ENCODE measurements at places on chromosomes 11 and 22.

GRCh38 chr11:123740787-123741158, 687 bp downstream of the ZNF202 start:
- no peak for DNase-seq

DNA sequence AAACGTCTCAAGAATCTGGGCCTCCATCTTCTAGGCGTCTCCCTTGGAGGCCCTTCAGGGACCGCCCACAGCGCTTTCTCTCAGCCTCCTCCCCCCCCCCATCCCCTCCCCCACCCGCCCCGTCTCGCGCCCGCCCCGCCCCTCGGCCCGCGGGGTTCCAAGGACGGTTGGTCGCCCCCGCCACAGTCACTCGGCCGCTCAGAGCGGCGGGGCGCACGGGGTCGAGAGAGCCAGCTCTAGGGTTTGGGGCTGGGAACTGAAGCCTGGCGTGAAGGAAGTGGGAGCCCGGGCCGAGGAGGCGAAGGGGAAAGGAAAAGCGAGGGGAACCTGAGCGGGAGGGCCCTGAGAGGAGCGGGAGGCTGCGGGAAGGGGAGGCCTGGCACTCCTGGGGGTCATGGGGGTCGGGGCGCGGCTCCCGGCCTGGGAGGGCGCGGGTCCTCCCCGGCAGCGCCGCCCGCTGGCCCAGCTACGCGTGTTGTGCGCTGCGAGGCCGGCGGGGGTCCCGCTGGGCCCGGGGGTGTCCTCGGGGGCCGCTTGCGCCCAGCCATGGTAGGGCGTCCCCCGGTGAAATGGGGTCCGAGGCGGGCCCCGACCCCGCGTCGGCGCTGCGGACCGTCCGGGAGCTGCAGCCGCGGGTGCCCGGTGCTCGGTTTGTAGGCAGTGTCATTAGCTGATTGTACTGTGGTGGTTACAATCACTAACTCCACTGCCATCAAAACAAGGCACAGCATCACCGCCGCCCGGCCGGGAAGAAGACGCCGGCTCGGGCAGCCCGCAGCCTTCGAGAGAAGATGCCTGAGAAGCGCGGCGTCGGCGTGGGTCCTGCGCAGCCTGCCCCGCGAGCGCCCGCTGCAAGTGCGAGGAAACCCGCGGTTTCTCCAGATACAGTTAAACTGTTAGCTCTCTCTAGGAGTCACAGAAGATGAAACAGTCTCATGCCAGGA, at the start of gene BTG4:
Gene BTG4, minus strand, starts transcription at position 91 of the 944 bp plus-strand sequence. CDS start 13,610 bp downstream, outside the sequence.
- DNase-seq, result peak; percentile 71

- DNase-seq, result no peak
Measured at GRCh38 chr22:32528316-32528715, 53.7 kb downstream of the FBXO7 start.

- DNase-seq, result peak; percentile 82
Measured at GRCh38 chr22:20606041-20606783, 98.8 kb downstream of the MED15 start.

DNA sequence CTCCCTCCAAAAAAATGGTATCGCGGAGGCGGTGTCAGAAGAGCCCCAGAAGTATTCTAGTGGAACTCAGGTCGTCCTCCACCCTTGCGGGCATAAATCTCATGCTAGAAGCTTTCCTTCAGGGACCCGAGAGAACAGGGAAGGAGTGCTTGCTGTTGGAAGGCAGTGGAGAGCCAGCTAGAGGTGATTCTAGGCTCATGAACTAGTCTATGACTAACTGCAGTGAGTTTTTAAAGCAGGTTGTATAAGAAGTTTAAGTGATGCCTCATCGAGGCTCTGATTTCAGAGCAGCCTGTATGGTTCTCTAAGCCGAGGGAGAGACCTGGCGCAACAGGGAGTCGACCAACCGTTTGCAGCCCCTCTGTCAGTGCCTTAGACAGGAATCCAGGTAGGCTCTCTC, 85.7 kb downstream of the TBC1D22A start:
- DNase-seq, result no peak

DNA sequence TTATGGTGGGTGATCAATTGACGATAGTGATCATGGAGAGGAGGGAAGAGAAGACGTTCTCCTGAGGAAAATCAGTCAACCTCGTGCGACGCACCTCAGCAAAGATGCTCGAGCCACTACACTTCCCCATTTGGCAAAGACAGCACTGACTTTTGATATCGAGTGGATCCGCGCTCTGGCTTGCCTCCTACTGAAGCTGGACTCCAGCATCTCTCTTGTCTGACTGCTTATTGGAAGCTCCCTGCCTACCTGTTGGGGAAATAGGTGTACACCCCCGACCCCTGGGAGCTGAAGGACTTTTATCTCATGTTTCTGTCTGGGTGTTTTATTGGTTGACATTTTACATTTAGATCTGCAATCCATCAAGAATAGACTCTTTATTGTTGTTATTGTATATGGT, 476.8 kb upstream of the B3GAT1 start:
- no peak for DNase-seq

DNA sequence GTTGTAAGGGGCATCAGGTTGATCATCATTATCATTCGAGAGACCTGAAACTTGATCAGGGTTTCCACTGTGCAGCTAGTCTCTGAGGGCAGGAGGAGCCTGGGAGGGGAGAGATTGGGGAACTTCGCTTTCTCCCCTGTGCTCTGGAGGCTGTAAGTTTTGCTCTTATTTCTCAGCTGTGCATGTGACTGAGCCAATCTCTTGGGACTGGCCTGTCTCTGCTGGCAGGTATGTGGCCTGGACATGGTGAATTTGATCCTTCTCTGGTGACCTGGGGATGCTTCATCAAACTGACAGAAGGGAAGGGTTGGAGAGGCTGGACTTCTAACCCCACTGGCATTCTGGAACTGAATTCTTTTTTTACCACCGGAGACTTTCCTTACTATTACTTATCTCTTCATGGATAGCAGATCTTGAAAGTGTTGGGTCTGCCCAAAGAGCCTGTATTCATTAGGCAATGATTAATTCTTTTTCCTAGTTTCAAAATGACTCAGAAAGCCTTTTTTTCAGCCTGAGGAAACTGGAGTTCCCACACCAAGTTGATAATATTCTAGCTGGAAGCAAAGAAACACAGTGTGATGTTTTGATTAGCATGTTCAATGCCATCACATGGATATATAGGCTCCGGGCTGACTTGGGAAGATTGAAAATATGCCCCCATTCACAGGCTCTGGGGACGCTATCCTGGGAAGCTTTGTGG, 36.5 kb downstream of the TSPAN18 start:
- DNase-seq, result no peak

- DNase-seq, result no peak
Measured at GRCh38 chr11:113334183-113334582, 19.8 kb downstream of the TTC12 start.

GRCh38 chr22:43521716-43522115, 109.9 kb downstream of the MPPED1 start:
- no peak for DNase-seq

DNA sequence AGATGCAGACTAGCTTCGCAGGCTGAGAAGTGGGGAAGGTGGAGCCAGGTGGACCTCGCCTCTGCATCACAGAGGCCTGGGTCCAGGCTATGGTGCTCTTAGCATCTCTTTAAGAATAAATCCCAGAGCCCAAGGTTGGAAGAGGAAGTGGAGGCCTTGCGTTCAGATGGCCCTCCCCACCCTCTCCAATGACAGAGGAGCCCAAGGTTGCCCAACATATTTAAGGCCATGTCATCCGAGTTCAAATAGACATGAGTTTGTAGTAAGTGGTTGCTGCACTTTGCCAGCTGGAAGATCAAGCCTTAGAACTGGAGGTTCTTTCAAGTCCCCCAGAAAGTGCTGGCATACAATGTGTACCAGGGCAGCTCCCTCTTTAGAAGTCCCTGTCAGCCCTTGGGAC, 47.1 kb upstream of the HORMAD2 start:
- no peak for DNase-seq

DNA sequence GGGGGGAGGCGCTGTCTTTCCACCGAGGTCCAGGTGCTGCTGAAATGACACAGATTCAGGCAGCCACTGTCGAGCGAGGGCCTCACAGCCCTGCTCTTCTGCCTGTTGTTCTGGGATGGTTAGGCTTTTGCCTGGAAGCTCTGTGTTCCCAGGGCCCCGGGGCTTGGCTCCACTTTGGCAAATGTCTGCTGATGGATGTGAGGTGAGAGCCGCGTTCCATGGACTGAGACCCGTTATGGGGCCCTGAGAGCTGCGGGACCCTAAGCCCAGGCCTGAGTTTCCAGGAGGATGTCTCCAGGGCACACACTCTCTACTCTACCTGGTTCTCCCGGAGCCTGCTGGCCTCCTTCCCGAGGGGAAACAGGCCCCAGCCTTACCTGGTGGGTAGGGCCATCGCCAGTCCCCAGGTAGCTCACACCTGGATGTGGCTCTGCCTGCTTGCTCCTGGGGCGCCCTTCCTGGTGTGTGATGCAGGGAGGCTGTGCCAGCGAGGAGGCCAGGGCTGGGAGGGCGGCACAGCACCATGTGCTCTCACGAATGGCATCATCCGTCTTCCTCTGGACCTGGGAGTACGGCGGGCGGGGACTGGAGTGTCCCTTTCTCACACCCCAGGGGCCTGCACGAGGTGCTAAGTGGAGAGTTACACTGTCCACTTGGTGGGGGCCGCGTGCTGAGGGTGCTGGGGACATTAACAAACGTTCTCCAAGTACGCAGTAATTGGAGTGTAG, 435.5 kb downstream of the TBC1D22A start:
- DNase-seq, result peak; percentile 29

DNA sequence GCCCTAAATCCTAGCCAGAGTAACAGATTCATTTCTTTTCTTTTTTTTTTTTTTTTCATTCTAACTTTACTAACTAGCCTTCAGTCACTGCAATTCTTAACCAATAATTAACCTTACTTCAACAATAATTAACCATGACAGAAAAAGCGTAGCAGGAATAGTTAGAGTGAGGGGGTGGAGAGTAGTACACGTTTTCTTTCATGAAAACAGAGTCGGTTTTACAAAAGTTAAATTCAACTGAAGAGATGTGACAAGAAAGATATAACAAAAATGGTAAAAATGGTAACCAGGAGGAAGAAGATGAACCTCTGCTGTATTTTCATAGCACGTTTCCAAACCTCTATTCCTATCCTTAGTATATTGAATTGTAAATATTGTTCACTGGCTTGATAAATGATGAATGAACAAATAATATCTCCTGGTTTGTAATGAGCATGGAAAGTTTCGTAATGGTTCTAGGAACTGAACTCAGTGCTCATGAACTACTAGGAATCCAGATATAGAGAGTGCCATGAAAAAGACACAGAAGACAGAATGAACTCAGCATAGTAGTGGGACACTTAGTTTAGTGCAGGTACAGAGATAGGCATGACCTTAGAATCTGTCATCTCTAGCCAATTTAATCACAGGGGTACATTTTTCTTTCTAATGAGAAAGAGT, 116.5 kb upstream of the ANO5 start:
- DNase-seq, result no peak

DNA sequence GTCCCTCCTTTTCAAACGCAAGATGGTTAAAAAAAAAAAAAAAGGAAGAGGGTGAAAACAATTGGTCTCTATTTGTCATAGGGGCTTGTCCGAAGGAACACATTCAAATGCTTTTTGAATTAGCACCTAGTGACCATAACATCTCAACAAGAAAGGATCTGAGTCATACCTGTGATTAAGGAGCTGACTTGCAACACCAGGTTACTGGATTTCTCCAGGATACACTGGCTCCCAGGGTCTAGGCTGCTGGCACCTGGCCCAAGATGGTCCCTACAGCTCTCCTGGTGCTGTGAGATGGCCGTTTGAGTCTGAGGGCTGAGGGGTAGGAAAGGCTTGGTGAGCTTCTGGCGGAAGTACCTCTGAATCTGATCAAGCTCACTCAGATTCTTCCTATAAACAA, 28.4 kb upstream of the UCP3 start:
- DNase-seq, result no peak

DNA sequence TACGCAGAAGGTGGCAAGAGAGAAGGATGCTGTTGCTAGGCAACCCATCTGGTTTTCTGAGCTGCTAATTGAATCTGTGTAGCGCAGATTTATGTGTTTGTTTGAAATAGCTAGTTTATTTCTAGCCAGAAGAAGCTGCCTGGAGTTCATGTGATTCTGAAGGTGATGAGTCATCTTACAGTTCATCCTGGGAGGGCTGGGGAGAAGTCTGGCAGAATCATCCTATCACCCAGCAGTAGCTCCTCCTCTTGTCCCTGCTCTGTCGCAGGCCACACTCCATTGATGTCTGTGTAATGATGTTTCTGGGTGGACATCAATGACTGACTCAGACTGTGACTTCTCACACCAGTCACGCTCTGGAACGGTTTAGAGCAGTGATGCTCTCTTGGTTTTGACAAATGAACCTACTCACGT, 4.8 kb upstream of the FBXO7 start:
- no peak for DNase-seq

DNA sequence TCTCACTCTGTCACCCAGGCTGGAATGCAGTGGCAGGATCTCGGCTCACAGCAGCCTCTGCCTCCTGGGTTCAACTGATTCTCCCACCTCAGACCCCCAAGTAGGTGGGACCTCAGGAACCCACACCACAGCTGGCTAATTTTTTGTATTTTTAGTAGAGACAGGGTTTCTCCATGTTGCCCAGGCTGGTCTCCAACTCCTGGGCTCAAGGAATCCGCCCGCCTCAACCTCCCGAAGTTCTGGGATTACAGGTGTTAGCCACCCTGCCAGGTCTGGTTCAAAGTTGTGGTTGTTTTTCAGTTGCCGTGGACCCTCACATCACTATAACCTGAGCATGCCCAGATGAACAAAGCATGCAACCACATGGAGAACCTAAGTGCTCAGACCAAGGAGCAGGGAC, 13.0 kb upstream of the RAB39A start:
- no peak for DNase-seq

GRCh38 chr11:4839851-4840549, 9.0 kb downstream of the OR51S1 start:
- DNase-seq, result no peak

DNA sequence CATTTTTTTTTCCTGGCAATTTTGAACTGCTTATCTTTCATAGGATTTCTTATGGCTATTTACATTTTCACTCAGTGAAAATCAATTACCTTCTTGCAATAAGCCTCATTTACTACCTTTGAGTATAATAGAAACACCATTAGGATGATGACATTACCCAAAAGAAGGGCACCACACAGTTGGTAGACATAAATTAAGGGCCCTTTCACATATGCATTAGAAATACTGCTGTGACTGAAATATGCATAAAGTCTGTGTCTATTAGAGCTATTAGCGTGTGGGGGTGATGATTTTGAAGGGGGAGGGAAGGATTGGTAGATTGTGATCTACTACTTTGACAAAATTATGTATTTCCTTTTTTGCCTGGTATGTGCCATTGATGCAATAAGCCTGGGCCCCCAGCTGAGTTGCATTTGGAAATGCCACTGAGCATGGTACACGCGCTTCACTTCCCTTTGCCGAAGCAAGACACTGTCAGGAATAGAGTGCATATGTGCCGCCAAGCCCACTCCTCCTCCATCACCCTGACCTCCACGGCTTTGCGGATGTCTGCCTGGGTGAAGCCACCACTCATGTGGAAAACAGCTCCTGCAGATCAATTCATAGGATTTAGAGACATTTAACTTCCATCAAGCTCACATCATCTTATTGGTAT, 339.3 kb downstream of the DCDC1 start:
- DNase-seq, result no peak

Measured in activated CD8-positive, alpha-beta memory T cell treated with anti-CD3 and anti-CD28 coated beads, Interleukin-2, amount 50 U/mL, for 48 hours (primary cell).